ENCODE measurements at places on chromosomes 16 and 17. TPM values are rescaled to one million over a fixed set of nuclear protein-coding genes. Genes with fewer than 3 reads are reported as not detected.
A peak's percentile ranks its signal among the peaks of the same experiment; 100 is the strongest.

DNA sequence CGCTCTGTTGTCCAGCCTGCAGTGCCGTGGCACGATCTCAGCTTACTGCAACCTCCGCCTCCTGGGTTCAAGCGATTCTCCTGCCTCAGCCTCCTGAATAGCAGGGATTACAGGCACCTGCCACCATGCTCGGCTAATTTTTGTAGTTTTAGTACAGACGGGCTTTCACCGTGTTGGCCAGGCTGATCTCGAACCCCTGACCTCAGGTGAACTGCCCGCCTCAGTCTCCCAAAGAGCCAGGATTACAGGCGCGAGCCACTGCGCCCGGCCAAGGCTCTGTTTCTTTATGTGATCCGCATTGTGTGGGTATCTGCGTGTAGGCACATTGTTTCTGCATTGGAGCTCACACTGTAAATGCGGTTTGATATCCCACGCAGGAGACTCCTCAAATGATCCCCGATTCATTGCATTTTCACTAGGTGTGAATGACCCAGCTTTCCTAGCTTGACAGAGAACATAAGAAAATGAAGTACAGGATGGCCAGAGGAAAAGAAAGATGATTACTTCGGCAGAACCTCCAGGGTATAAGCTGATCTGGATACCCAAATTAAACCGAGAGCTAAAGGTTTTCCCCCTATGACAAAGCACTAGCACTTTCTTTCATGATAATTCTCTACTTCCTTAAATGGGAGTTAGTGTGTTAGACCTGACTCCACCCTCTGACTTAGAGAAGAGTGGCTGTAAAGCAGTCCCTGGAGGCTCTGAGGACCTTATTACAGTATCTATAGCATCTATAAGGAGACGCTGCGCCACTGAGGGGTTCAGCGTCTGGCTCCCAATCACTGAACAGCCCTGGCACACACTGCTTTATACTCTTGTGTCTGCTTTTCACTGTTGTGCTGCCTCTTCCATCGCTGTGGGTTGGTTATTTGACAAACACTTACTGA lies 17.3 kb downstream of the COTL1 start:
- H3K27me3 ChIP-seq: no peaks in the 10 kb centered on the region
- peak; percentile 82 for DNase-seq
- peaks cover 77% of the 10 kb centered on the region for H3K4me1 ChIP-seq

GRCh38 chr17:1918346-1919162 lies 88.7 kb downstream of the RPA1 start:
- no peaks in the 10 kb centered on the region for H3K4me1 ChIP-seq
- H3K27ac ChIP-seq: no peak overlapping the region
- H3K36me3 ChIP-seq: no peaks in the 10 kb centered on the region

- no peak for DNase-seq
- peaks cover 6% of the 10 kb centered on the region for H3K4me1 ChIP-seq
- no peaks in the 10 kb centered on the region for H3K27me3 ChIP-seq
- no peak overlapping the region for H3K27ac ChIP-seq
- no peaks in the 10 kb centered on the region for H3K36me3 ChIP-seq
- H3K4me3 ChIP-seq: no peak overlapping the region
Measured at GRCh38 chr16:53529513-53529912, 26.5 kb upstream of the AKTIP start.

GRCh38 chr16:88406096-88407041 lies 23.6 kb downstream of the ZNF469 start:
- peaks cover 5% of the 10 kb centered on the region for H3K4me1 ChIP-seq
- DNase-seq: no peak
- no peak overlapping the region for H3K4me3 ChIP-seq
- no peak overlapping the region for H3K27ac ChIP-seq

DNA sequence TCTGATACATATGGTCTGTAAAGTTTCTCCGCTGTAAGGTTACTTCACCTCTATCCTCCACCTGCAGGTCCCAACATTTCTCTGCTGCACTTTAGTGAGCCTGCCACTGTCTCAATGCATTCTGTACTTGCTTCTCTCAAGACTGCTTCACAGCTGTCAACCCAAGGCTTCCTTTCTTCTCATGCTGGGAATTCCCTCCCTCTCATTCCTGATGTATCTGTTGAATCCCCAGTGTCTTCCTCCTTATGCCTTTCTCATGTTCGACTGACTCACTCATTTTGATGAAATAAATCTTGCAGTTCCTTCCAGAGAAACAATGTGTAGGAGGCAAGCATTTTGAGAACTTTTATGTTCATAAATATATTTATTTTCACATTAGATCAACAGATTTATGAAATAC lies 288.3 kb downstream of the CNTNAP4 start:
- no peak overlapping the region for H3K27ac ChIP-seq
- H3K4me1 ChIP-seq: no peaks in the 10 kb centered on the region
- H3K27me3 ChIP-seq: no peaks in the 10 kb centered on the region
- H3K4me3 ChIP-seq: no peak overlapping the region
- H3K36me3 ChIP-seq: no peaks in the 10 kb centered on the region

DNA sequence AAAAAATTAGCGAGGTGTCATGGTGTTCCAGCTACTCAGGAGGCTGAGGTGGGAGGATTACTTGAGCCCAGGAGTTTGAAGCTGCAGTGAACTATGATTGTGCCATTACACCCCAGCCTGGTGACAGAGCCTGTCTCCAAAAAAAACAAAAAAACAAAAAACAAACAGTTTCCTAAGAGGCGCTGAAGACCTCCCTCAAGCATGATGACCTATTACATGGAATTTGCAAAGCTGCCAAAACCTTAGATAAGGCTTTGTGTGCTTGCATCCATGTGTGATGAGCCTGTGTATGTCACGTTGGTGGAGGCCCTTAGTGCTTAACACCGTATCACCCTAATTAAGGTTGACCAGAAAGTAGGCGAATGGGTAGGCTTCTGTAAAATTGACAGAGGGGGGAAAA lies 143.5 kb downstream of the PPM1E start:
- H3K27me3 ChIP-seq: peaks cover 8% of the 10 kb centered on the region
- H3K36me3 ChIP-seq: no peaks in the 10 kb centered on the region
- DNase-seq: no peak
- H3K4me1 ChIP-seq: no peaks in the 10 kb centered on the region
- H3K4me3 ChIP-seq: no peak overlapping the region

DNA sequence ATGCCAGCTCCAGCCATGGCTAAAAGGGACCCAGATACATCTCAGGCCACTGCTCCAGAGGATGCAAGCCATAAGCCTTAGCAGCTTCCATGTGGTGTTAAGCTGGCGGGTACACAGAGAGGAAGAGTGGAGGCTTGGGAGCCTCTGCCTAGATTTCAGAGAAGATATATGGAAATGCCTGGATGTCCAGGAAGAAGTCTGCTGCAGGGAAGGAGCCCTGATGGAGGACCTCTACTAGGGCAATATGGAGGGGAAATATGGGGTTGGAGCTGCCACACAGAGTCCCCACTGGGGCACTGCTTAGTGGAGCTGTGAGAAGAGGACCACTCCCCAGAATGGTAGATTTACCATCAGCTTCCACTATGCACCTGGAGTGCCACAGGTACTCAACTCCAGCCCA lies 32.1 kb downstream of the RNF112 start:
- peaks cover 5% of the 10 kb centered on the region for H3K4me1 ChIP-seq
- H3K27me3 ChIP-seq: peaks cover 31% of the 10 kb centered on the region
- H3K27ac ChIP-seq: no peak overlapping the region
- no peak for DNase-seq

GRCh38 chr16:1771188-1771863 lies at the start of gene NME3:
Gene NME3, minus strand, starts transcription at chr16:1771543. Its CDS starts 9 bp downstream, at chr16:1771534.
- no peaks in the 10 kb centered on the region for H3K27me3 ChIP-seq
- peak within 1 kb of the TSS; percentile 93 for H3K4me3 ChIP-seq
- peak; percentile 96 for DNase-seq
- H3K36me3 ChIP-seq: peaks cover 22% of the 10 kb centered on the region
- H3K27ac ChIP-seq: peak within 1 kb of the TSS; percentile 95
- H3K4me1 ChIP-seq: peaks cover 10% of the 10 kb centered on the region

The TXNDC17 gene
- 92.7 TPM for total RNA-seq

All from activated CD4-positive, alpha-beta T cell treated with anti-CD3 and anti-CD28 coated beads, Interleukin-2, amount 10 ng/mL, durations not matched to agents 24 days and 14 days (primary cell).